ENCODE measurements at places on chromosomes 16 and 17. TPM values are rescaled to one million over a fixed set of nuclear protein-coding genes. Genes with fewer than 3 reads are reported as not detected.

The TRIM72 gene
- total RNA-seq: under 0.01 TPM

The ARL5C gene
- total RNA-seq: not detected

The COPS3 gene
- 56.8 TPM for total RNA-seq

GRCh38 chr17:61337290-61337689 is 62.4 kb upstream of the TBX2 start:
- no peak for DNase-seq

DNA sequence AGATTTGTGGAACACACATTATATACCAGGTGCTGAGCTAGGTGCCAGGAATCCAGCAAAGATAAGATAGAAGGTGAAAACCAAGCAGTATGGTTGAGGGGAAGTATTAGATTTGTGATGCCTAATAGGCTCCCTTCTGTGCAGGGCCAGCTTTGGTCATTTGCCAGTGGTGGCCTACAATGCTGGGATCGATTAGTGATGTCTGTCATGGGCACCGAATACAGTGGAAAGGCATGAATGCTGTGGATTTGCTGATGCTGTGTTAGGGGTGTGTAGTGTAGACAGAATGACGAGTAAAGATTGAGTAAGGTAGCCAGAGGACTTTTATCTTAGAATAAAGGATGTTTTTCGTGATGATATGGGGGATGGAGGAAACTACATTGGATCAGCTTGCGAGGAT is 48.9 kb downstream of the SNX29 start:
- DNase-seq: no peak

DNA sequence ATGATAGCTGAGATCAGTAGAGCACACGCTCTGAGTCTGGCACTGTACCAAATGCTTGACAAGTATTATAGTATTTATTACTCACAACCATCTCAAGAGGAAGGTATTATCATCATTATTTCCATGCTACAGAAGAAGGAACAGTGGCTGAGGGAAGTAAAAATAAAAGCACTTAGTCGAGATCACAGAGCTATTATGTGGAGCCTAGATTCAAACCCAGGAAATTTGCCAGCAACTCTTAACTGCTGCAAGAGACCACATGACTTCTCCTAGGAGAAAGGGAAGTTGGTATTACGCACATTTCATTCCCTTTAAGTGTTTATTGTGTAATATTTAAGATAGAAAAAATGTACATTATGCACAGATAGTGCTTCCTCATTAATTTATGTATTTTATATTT is 1.0 kb upstream of the RHOT1 start:
- DNase-seq: peak; percentile 79

DNA sequence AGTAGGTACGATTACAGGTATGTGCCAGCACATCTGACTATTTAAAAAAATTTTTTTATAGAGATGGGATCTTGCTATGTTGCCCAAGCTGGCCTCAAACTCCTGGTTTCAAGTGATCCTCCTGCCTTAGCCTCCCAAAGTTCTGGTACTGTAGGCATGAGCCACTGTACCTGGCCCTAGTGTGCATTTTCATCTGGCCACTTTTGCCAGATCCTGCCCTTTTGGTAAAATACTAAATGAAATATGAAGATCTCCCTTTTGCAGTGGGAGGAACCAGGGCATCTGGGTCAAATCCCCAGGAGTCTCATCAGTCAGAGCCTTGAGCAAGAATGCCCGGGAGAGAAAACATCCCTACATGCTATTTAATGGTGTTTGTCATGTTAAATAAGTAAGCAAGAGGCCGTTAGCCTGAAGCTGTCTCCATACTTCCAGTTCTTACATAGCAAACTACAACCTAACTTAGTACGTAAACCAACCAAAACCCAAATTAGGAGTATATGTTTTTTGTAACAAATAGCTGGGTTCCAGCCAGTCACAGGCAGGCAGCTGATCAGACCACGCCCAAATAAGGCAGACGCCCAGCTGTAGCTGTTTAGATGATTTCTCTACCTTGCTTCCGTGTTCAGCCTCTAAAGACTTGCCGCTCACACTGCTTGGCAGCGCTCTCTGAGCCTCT is 46.5 kb upstream of the CLEC18A start:
- no peak for DNase-seq

DNA sequence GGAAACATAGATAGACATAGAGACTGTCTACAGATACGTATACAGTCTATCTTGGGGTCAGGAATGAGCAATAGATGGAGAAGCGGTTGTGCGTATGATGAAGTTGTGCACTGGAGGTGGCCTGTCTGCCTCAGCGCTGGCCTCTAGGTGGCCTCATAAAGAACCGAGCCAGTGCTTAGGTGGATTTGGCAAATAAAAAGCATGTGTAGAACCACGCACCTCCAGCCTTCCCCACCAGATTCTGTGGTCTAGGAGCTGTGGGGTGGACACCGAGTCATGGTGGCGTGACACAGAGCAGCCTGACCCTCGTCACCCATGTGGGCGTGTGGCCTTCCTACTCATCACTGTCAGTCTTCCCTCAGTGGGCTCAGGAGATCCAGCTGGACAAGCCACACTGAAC is 34.0 kb downstream of the PGS1 start:
- no peak for DNase-seq

GRCh38 chr16:3998793-3999478 is 117.3 kb downstream of the ADCY9 start:
- DNase-seq: no peak
